ENCODE measurements at places on chromosomes 3 and 15. TPM values are rescaled to one million over a fixed set of nuclear protein-coding genes. Genes with fewer than 3 reads are reported as not detected.

KATNBL1 gene
- 17.3 TPM for total RNA-seq

NISCH gene
- total RNA-seq = 81.8 TPM

SCAANT1 gene
- total RNA-seq = not detected

CHRD gene
- 6.1 TPM for total RNA-seq

PLIN1 gene
- total RNA-seq = not detected

NPAP1 gene
- under 0.01 TPM for total RNA-seq

SFMBT1 gene
- total RNA-seq = 2.5 TPM

HCN4 gene
- not detected for total RNA-seq

RBMS3 gene
- 50.8 TPM for total RNA-seq

KY gene
- 0.69 TPM for total RNA-seq

APBA2 gene
- 0.77 TPM for total RNA-seq

USP4 gene
- total RNA-seq = 27.4 TPM

CRYGS gene
- 0.94 TPM for total RNA-seq

EMC7 gene
- 35.1 TPM for total RNA-seq

CCDC174 gene
- 7.3 TPM for total RNA-seq

TGM5 gene
- not detected for total RNA-seq

AADACL2 gene
- not detected for total RNA-seq

FEZF2 gene
- total RNA-seq = not detected

ZBTB38 gene
- 45.3 TPM for total RNA-seq

KBTBD13 gene
- total RNA-seq = not detected

ROBO2 gene
- total RNA-seq = 0.17 TPM

CAMKV gene
- total RNA-seq = not detected

SLC2A2 gene
- not detected for total RNA-seq

GPR176 gene
- total RNA-seq = 58.8 TPM

All from bronchial smooth muscle cell (primary cell).